ENCODE measurements at places on chromosomes 6 and 20.

GRCh38 chr6:140597181-140597580 is 1222.7 kb upstream of the CITED2 start:
- DNase-seq, result no peak

DNA sequence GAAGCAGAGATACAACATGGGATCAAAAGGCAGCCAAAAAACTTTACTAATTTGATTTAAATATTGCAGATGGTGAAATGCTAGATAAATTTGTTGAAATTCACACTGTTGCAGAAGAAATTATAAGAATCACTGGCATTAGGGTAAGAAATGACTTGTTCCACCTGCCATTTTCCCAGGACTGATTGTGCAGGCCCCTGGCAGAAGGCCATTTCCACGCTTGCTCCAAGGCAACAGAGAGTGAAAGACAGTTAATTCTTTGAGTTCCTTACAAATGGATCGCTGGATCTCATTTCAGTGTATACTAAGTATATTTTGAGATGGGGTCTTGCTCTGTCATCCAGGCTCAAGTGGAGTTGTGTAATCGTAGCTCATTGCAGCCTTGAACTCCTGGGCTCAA is 67.0 kb upstream of the TMEM181 start:
- DNase-seq, result no peak

GRCh38 chr20:51019656-51020592 is 3.0 kb downstream of the KCNG1 start:
- DNase-seq, result no peak

GRCh38 chr6:16810411-16810810 is 49.2 kb upstream of the ATXN1 start:
- no peak for DNase-seq

GRCh38 chr6:90431576-90431975 is 134.9 kb upstream of the BACH2 start:
- DNase-seq, result no peak

DNA sequence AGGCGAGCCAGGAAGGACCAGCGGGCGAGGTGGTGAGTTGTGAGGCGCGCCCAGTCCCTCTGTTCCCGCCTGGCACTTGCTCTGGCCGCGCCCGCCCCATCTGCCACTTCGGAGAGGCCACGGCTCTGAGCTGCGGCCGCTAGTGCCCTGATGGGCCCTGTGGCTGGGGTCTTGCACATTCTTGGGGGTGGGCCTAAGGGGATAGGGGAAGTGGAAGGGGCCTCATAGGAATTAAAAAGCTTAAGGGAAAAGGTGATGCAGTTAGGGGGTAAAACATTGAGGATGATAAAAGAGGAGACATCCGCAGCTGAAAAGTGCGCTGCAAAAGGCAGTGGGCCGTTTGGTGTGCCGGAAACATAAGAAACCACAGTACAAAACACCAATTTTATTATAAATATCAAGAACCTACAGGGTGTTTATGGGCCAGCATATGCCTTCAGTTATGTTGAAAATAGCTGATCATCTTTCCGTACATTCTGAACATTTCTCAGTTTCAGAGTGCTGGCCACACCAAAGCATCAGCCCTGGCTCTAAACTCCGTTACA is 1.1 kb upstream of the PSMB8 start:
- no peak for DNase-seq

DNA sequence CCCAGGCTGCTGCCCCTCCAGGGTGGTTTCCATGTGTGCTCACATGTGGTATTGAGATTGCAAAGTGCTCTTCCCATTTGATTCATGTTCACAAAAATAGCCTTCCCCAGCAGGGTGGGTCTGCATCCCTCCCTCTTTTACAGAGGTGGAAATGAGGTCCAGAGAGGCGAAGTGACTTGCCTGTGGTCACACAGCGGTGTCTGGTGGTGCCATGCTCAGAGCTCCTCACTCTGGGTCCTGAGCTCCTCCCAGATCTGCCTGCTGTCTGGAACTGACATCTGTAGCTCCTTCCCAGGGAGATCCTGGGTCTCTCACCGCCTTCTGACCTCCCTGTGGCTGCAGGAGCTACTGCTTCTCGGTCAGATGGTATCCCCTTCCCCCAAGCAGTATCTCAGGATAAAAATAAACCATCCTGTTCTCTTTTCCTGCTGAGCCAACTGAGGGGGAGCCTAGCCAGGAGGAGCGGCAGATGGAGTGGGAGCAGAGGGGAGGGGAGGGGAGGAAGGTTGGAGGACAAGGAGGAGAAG is 11.9 kb downstream of the CD40 start:
- DNase-seq, result no peak

GRCh38 chr6:25777031-25777430 is 22.5 kb downstream of the SLC17A4 start:
- no peak for DNase-seq

DNA sequence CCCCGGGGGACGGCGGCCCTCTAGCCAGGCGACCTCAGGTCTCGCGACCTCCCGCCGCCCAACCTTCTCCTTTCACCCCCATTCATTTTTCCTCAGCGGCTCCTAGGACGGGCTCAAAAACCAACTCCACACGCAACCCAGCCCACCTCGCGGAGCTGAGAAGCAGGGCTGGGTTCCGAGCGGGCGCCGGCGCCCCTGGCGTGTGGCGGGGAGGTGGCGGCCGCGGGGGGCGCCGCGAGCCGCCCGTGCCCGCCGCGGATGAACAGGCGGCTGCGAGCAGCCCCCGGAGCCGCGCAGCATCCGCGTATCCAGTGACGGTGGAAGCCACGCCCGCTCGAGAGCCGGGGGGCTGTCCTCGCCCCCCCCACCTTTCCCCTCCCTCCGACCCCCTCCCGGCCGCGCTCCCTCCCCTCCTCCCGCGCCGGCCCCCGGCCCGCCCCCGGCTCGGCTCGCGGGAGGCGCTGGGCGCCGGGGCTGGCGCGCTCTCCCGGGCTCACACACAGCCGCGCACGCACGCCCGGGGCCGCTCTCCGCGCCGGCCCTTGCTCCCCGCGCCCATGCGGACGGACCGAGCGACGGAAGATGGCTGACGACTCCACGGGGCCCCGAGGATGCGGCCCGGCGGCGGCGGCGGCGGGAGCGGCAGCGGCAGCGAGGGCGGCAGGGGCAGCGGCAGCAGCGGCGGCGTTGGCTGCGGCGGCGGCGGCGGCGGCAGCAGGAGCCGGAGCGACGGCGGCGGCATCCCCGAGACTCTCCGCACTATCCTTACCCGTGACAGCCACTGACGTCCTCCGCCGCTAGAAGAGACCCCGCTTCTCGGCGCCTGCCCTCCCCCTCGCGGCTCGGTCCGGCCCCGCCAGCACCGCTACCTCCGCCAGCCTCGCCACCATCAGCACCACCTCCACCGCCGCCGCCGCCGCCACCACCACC is at the start of gene SOBP:
Gene SOBP (plus strand): TSS at position 482 of the 930 bp plus-strand sequence. CDS start 500 bp downstream, outside the sequence.
- DNase-seq, result peak; percentile 96

DNA sequence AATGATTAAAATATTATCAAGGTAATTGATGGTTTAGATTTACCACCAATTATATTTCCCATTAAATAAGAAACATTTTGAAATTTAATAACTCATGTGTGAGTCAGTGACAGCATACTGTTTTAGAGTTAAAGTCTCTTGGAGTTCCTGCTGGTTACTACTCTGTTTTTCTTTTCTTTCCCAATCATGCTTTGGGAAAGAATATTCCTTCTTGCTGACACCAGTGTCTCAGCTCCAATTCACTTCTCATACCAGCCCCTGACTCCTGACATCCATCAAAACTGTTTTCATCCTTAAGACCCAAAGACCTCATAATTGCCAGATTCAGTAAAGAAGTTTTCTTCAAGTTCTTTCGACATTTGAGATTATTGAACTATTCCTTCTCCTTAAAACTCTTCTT is 50.3 kb downstream of the AIG1 start:
- DNase-seq, result no peak

- DNase-seq, result no peak
Measured at GRCh38 chr20:4998160-4998651, 3.1 kb downstream of the SLC23A2 start.

- no peak for DNase-seq
Measured at GRCh38 chr20:39752262-39752876, 790.2 kb downstream of the DHX35 start.

- no peak for DNase-seq
Measured at GRCh38 chr6:34246563-34247391, 2.0 kb downstream of the SMIM29 start.

DNA sequence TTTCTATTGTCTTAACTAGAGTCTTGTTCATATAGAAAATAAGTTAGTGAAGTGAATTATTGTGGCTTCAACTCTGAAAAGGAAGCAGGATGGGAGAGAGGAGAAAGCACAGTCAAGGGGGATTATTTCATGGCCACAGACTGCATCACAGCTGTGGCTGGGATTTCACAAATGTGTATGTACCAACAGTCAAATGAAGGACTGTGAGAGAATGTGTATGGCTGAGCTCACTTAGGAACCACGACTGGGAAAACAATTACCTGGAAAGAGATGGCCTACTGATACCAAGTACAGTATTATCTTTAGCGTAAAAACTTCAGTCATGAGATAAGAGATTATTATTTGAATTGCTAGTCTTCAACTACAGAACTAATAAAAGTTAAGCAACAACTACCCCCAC is 54.9 kb downstream of the SESN1 start:
- no peak for DNase-seq

DNA sequence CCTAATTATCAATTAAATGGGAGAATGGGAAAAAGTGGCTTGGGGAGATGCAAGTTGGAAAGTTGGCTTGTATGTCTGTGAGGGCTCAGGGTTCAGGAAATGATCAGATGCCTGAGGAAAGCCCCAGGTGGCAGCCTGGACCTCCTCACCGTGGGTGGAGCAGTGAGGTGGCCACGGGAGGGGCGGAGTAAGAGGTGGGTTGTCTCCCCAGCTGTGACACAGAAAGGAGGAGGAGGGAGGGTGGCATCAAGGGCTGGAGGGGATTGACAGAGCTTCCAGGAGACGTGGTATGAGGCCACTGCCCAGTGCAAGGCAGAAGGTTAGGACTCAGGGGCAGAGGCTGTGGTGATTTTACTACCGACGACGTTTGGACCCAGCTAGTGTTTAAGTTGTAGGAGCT is 672.2 kb downstream of the PRKN start:
- no peak for DNase-seq

GRCh38 chr6:24997905-24998304 is 62.1 kb upstream of the RIPOR2 start:
- DNase-seq, result no peak

- no peak for DNase-seq
Measured at GRCh38 chr6:120290964-120291363, 941.4 kb upstream of the MAN1A1 start.

- DNase-seq, result no peak
Measured at GRCh38 chr6:6747371-6747770, 158.9 kb downstream of the LY86 start.

- DNase-seq, result no peak
Measured at GRCh38 chr6:44176130-44176761, 17.6 kb downstream of the CAPN11 start.

- DNase-seq, result no peak
Measured at GRCh38 chr20:47215653-47216397, 140.7 kb downstream of the ZMYND8 start.

GRCh38 chr6:122033564-122034181 is 365.8 kb upstream of the HSF2 start:
- peak; percentile 87 for DNase-seq

DNA sequence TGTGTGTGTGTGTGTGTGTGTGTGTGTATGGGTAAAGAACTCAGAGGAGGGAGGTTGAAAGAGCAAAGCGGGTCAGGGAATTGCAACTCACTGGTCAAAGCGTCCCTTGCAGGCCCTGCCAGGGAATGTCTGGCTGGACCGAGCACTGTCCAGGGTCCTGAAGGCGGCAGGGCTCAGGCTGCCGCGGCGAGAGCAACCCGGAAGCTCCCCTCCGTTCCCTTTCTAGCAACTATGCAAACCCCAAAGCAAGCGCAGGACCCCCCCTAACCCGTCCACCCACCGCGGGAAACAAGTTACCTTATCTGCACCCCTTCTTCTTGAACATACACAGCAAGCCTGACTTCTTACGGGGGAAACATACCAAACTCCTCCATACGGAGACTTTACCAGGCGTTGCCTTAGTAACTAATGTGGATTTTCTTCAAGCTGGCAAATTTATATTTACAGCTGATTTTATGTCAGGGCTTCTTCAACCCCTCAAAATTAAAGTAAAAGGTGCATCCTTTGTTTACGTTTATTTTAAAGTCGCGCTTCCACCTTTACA is 538 bp upstream of the GRM1 start:
- DNase-seq, result peak; percentile 78

DNA sequence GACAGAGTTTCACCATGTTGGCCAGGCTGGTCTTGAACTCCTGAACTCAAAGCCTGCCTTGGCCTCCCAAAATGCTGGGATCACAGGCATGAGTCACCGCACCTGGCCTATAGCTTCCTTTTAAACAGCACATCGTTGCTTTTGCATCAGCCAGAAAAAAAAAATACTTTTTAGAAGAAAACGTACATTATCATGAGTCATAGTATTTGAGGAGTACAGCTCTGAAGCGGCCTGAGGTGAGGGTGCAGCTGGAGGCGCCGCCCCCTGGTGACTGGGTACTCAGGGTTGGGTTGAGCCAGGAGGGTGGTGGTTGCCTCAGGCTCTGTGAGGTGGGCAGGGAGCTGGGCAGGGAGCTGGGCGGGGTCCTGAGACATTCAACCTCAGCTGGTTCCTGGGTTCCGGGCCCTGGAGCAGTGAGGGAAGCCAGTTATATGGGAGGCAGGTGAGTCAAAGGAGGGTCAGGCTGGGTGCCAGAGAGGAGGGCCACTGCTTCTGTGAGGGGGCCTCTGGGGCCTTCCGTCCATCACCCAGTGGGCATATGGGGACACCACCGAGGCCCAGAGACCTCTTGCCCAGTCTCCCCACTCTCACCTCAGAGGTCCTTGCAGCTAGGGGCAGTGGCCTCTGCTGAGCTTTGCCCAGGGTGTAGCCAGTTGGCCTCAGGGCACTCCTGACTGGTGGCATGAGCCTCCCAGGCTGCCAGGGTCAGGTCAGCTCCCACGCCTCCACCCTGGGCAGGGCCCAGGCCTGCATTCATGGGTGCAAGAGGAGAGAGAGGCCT is 11.7 kb upstream of the ID1 start:
- no peak for DNase-seq

DNA sequence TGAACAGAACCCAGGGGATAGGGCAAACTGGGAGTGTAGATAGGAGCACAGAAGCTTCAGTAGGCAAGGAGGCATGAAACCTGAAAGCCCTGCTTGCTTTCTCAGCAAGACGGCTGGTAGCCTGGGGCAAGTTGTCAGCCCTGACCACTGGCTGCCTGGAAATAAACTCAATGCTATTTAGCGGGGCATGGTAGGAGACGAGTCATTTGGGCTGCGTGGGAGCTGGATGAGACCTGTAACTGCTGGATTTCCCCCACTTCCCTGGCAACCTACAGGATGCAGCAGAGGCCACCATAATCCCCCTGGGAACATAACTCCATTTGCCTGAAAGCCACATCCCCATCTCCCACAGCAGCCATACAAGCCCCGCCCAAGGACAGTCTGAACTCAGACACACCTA is 332.6 kb upstream of the TBX18 start:
- DNase-seq, result no peak
